ENCODE measurements at places on chromosomes 12 and 14. TPM values are rescaled to one million over a fixed set of nuclear protein-coding genes. Genes with fewer than 3 reads are reported as not detected.
A peak's percentile ranks its signal among the peaks of the same experiment; 100 is the strongest.

DNA sequence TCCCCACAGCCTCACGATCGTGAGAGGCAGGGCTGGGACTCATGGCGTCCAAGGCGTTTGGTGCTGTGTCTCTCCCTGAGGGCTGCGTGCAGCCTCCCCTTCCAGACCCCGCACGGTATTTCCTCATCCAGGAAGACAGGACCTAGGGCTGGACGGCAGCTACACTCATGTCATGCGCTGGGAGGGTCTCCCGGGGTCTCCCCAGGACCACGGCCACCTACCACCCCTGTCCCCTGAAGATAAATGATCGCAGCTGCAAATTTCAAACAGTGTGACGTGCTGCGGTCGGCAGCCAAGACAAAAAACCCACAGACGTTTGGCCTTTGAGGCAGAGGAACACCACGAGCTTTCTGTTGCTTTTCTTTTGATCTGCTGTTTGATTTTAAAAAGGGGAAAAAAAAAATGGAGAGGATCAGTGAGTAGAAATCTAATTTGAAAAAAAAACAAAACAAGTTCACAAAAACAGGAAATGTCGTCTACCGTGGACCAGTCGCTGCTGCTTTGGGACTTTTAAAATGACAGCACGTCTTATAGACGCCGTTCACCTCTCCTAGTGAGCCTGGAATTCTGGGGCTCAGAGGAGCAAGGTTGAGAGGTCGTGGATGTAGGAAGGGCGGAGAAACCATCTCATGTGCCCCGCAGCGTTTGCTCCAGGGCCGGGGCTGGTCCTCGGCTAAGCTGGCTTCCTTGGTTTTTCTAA, 237.6 kb downstream of the SLC41A2 start:
- peak; percentile 85 for DNase-seq

- peak; percentile 69 for DNase-seq
Observed at GRCh38 chr12:103441437-103442181, 54.2 kb downstream of the C12orf42 start.

DNA sequence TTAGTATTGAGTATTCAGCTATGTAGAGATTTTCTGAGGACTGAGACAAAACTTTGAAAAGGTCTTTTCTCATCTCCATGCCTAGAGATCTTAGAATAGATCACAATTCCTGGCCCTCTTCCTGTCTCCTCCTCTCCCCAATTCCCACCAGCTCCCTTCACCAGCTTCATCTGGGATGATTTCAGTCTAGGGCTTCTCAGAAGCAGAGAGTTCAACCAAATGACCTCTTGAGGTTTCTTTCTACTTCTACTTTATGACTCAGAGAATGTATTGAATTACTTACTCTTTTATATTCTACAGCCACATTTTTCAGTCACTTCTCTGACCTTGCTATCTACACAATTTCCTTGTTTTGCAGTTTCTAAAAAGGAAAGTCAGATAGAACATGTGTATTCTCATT, 19.4 kb upstream of the SNX6 start:
- DNase-seq: no peak

CAPRIN2 gene
- total RNA-seq: 20.5 TPM

DNA sequence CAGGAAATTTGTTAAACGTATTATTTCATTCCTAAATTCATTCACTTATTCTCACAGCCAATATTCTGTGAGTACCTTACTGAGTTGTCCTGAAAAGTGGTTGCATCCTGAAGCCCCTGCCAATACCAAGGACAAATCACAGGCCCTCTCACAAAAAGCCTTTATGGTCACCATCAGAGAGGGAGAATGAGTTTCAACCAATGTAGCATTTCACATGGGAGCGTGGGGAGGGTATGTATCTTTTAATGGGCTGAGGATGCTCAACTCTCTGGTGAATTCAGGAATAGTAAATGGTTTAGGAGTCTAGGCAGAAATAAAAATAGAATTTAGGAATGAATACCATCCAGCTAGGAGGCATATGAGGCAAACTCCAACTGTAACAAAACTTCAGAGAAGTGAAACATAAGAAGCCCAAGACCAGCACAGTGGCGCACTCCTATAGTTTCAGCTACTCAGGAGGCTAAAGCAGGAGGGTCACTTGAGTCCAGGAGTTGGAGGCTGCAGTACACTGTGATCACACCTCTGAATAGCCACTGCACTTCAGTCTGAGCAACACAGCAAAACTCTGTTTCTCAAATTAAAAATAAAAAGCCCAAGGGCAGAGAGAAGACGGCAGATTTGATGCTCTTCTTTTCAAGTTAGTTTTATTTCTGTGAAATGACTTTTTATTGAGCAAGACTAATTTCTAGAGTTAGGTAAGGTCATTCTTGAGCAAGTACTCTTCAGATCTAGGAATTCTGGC, 142.7 kb downstream of the HMGA2 start:
- no peak for DNase-seq

DNA sequence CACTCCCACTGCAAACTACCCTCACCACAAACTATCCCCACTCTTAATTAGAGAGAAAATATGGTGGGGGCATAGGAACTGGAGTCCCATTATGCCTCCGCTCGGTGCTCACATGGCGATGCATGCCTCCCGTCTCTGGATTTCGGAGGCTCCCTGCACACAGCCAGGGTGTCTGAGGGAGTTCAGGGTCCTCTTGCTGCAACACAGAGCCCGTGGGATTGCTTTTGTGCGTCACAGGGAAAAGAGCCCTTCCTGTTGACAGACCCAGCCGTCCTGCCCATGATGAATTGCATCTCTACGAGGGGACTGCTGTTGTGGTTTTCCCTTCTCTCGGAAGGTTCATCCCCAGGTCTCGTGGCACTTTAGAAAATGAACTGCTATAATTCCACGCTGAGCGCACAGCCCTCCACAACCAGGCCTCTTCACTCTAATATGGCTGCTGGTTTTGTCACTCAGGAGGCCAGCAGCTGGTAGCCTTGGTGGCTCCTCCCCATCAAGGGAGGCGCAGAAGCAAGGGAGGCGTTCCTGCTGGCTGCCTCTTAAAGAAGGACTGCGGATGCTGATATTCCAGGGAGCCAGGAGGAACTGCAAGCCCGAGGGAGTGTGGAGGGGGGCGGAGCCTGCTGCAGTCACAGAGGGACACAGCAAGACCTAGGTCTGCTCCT, 158.0 kb downstream of the KCNA5 start:
- no peak for DNase-seq

DNA sequence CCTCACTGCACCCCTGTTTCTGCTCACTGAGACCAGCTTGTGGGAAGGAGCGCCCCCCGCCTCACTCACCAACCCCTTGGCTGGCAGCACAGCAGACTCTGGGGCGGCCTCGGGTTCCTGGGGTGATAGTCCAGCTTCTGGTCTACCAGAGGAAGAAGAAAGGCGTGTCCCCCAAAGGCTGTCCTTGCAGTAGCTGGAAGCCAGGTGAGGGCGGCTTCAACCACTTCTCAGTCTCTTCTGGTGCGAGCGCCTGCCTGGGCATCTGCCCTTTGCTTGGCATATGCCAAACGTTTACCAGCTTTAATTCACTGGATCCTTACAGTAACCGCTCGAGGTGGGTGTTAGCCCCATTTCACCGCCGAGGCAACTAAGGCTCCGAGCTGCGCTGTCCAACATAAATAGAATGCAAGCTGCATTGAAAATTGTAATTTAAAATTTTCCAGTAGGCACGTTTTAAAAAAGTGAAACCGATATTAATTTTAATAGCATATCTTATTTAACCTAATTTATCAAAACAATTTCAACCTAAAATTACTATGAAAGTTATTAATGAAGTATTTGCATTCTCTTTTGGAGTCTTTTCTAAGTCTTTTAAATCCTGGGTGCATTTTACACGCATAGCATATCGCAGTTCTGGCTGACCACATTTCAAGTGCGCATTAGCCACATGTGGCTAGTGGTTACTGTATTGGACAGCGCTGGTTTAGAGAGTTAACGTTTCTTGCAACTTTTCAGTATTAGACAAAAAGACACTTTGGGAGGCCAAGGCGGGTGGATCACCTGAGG, 872 bp downstream of the FAM177A1 start:
- DNase-seq: no peak

ANO4 gene
- not detected for total RNA-seq

TNFAIP2 gene
- total RNA-seq: 261 TPM

KERA gene
- total RNA-seq: not detected

GRCh38 chr14:37172936-37173614, 669 bp upstream of the SLC25A21 start:
- no peak for DNase-seq
